Stimulated activated CD4-positive, alpha-beta T cell treated with anti-CD3 and anti-CD28 coated beads, TNF-alpha, amount 100 ng/mL, for 24 hours (primary cell): ENCODE measurements at places on chromosomes 7 and 10.

- DNase-seq = no peak
Observed at GRCh38 chr10:15516256-15517085, 145.4 kb upstream of the FAM171A1 start.

- DNase-seq = no peak
Observed at GRCh38 chr7:100575206-100575631, 1.5 kb upstream of the SAP25 start.

GRCh38 chr7:88310956-88311674 is 4.4 kb upstream of the STEAP4 start:
- no peak for DNase-seq

DNA sequence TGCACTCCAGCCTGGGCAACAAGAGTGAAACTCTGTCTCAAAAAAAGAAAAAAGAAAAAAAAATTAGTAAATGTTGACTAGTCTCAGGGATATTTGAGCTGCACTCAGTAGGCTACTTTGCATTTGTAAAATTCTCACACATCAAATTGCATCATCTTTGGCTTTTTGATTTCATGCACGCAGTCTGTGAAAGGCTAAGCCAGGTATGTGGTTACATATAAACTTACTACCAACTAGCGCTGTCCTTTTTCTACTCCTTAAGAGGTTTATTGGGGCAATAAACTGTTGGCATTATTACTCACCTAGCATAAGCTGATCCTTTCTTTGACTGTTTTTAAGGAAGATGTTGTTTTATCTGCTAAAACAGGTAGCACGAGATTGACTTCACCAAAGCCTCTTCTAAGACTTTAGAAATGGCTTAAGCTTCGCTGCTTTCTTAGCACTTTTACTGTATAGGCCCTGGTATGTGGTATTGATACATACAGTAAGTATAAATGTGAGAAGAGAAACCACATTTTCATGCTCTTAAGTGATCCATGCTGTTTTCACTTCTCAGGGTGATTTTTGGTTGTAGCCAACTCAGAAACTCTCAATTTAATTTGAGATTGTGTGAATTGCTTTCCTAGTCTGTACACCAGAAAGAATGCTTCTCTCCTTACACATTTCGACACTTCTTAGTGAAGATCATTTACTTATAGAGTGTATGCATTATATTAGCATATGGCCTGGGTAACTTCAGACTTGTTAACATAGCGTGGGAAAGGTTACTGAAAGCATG is 323.9 kb downstream of the AUTS2 start:
- no peak for DNase-seq

DNA sequence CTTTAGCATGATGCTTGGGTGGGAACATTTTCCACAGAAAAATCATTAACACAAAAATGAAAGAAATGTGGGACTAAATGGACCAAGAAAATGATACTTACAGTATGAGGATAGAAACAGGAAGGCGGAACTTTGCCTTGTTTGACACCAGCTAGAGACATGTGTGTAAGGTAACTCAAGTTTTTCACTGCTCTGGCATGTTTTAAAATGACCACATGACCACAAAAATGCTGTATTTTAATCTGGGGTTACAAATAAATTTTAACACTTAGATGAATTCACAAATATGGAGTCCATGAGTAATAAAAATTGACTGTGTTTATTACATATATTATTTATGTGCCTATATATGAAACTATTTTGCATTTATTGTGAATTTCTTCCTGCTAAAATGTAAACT is 100.9 kb upstream of the PHYHIPL start:
- no peak for DNase-seq

DNA sequence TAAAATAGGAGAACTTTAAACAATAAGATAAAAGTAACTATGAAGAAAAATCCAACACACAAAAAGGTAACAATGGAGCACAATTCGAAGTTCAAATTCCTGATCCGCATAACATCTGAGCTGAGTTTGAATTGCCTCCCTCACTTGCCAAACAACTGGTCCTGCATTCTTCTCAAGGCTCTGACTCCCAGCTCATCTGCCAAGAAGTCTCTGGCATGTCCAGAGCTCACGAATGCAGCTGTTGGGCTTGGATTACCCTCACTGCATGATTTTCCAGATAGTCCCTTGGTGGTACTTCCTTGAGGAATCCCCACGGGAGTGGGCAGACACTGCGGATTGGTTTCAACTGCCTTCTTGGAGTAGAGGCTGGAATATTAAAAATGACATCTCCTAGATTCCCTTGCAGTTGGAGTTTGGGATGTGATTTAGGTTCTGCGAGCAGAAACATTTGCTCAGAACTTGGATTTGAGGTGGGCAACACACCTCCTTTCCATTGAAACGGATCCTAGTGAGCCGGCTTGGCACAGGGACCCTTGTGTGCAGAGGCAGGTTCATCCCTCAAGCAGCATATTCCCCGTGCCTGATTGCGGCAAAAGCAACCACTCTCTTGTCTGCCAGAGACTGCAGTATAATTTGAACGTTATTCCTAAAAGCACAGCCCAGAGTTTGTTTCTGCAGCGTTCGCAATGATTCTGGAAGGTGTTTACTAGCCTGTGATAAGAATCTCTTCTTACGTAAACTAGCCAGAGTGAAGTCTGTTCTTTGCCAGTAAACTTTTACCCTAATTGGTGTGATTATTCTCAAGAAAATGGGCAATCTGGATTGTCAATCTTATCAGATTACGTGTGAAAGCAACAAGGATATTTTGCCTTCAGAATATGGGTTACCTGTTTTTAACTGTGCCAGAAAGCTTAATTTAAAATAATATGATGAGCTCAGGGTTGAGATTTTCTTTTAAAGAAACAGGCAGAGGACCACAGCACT is 23.4 kb upstream of the PRKCQ start:
- DNase-seq = no peak

DNA sequence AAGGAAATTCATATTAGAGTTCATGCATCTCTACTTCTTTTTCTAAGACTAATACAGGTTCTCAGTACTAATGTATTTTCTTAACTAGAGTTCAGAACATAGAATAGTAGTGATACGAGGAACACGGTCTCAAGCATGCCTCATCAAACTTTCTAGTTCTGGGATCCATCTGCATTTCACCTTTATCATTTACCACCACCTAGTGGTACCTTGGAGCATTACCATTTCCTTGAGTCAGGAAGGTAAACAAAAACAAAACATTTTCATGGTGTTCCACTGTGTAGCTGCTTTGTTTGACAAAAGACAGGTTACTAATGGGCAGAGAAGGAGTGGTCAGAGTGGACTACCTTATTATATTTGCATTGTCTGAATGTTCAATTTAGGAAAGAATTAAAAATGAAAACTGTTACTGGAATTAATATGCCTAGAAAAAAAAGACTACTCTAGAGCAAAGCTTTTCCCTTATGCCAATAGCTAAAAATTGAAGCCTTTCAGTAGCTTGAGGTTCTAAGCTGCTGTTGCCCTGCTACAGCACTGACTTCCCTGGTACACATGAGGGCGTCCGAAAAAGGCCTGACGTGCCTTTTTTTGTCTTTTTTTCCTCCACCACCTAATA is 44.5 kb downstream of the STARD3NL start:
- peak; percentile 12 for DNase-seq

DNA sequence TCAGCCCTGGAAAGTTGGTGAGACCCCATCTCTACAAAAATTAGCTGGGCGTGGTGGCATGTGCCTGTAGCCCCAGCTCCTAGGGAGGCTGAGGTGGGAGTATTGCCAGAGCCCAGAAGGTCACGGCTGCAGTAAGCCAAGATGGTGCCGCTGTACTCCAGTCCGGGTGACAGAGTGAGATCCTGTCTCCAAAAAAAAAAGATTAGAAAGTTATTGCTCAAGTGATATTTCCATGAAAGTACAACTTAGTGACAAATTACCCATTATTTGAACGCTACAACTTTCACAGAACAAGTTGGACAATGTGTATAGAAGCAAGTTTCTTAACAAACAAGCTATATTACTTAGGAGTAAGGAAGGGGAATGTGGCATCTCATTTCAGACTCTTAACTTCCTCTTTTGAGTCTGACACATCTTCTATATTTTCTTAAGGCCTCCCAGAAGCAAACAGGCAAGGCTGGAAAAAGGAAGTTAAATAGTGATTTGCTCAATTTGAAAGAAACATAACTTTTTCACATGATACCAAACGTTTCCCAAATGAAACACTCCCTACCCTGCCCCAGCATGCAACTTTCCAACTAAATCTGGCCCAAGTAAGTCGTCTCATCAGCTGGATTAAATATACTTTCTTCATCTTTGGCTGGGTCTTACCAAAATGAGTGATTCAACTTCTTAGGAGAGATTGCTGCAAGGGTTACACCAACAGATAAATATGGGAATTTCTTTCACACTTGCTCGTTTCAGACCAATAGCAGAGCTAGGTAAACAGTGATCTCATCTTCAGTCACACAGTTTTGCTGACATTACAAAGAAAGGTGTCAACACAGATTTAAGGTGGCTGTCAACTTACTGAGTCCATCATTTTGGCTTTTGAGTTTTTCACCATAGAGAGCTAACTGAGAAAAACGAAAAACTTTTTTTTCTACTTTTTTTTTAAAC is 66.3 kb upstream of the KLF6 start:
- DNase-seq = no peak

GRCh38 chr7:4566714-4567113 is 115.4 kb upstream of the FOXK1 start:
- no peak for DNase-seq

DNA sequence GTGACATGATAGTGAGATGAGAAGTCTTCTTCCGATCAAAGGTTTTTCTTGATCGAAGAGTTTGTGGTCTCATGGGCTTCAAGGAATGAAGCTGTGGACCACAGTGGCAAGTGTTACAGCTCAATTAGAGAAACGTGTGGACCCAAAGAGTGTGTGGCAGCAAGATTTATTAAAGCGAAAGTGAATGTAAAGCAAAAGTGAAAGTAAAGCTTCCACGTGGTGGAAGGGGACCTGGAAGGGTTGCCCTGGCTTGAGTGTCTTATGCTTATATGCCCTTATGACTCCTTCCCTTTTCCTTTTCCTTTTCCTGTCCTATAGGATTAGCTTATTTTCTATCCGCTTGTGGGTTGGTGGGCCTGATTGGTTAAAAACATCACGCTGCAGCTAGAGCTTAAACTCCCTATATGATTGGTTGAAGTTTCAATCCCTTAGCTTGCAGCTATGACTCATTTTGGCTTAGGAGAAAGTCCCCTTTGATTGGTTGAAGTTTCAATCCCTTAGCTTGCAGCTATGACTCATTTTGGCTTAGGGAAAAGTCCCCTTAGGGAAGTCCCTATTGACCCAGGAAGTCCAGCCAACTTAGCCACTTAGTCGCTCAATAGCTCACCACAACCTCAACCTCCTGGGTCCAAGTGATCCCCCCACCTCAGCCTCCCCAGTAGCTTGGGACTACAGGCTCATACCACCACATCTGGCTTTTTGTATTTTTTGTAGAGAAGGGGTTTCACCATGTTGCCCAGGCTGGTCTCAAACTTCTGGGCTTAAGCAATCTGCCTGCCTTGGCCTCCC is 34.7 kb downstream of the MRPS24 start:
- peak; percentile 16 for DNase-seq

DNA sequence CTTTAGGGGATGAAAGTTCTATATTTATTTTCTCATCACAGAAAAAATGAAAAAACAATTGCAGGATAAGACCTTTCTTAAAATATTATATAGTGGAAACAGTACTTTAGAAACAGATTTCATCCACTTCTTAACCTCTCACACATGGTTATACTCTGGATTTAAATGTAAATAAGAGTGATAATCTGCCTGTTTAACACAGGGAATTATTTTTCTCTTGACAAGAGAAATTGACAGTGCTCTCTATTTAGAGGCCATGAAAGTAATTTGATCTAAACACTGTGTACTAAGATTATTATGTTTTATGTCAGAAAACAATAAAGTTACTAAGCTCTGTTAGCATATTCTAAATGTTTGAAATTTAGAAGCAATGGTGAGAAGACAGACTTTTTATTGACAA is 88.4 kb downstream of the PHF14 start:
- no peak for DNase-seq

DNA sequence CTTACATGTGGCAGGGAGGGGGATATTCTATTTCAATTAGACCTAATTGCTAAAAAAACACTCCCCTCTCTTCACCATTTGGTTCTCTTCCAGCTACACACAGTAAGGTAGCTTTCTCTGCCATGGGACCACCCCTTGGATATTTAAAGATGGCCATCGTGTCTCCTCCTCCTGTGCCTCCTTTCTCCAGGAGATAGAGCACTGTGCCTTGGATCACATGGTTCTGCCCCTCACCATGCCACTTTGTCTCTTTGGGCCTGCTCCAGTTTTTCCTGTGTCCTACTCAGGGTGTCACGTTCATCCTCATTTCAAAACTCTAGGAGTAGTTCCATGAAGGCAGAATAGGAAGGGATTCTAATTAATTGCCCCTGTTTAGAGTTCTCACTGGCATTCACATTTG is 1060.2 kb downstream of the KCNMA1 start:
- no peak for DNase-seq

- no peak for DNase-seq
Observed at GRCh38 chr10:48982584-48982983, 42.9 kb upstream of the LRRC18 start.

DNA sequence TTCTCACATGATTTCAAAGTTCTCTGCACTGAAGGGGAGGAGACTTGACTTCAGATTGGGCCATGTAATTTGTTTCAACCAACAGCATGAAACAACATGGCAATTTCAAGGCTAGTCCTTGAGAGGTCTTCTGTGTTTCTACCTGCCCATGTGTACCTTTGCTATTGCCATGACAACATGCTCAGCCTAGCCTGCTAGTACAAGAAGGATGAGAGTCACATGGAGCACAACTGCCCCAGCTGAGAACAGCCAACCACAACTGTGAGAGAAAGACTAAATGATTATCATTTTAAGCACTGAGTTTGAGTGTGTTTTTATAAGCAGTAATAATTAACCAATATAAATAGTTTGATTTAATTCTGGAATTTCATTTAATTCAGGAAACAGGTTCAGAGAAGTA is 41.9 kb downstream of the ANKMY2 start:
- no peak for DNase-seq

- no peak for DNase-seq
Observed at GRCh38 chr10:62454687-62455397, 80.7 kb downstream of the ZNF365 start.

- DNase-seq = no peak
Observed at GRCh38 chr7:84025332-84025927, 169.2 kb downstream of the SEMA3A start.

DNA sequence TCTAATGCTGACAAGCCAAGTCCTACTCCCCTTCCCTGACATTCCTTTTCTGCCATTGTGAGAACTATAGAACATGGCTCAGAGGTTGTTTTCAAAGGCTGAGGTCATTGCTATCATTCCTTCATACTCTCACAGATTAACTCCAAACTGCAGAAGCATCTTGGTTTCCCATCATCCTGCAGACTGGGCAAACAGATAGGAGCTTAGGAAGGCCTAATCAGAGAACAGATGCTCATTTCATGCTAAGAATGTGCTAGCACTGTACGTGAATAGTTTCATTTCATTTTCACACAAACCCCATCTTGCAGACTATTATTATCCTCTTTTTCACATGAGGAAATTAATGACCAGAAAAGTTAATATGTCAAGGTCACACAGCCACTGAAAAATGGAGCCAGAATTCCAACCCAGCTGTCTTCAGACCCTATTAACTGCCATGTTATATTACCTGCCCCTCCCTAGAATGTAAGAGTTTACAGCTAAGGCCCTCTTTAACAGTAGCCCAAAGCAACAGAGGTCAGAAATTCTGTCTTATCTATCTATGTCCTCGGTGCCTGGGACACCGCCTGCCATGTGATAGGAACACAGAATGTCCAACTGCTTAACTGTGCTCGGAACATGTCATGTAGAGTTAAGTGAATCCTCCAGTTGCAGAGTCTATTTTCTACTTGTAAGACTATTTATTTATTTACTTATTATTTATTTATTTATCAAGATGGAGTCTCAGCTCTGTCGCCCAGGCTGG is 2.9 kb upstream of the LCOR start:
- no peak for DNase-seq

GRCh38 chr10:8338177-8338766 is 283.8 kb downstream of the GATA3 start:
- no peak for DNase-seq

GRCh38 chr7:82694022-82694421 is 250.4 kb upstream of the CACNA2D1 start:
- DNase-seq = no peak
